ENCODE measurements at places on chromosomes 12 and 14.

DNA sequence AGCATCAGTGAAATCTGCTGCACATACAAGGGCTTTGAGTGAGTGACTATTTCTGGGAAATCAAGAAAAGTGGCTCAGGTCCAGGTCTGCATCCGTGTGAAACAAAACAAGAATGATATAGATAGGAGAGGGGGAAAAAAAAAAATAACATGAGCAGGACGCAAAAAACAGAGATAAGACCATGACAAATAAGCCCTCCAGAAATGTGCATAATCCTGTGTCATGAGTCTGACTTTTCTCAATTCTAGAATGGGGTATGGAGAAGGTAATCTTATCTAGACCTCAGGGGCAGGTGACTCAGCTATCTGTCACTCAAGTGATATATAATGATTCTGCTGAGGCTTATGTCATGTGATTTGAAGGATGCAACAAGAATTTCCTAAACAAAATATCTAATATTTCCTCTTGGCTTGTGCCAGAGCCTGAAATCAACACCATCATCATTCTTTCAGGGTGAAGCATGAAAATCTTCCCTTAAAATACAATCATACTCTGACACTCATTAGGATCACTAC, 250.0 kb downstream of the PHLDA1 start:
- DNase-seq = no peak

DNA sequence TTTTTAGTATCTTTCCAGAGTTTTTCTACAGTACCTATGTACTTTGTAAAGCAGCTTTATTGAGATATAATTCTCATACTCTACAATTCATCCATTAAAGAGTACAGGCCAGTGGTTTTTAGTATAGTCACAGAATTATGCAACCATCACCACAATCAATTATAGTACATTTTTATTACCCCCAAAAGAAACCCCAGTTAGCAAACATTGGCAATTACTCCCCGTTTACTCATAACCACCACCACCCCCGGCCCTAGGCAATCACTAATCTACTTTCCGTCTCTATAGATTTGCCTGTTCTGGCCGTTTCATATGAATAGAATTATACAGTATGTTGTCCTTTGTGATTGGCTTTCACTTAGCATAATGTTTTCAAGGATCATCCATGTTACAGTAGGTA, 119.8 kb downstream of the KICS2 start:
- DNase-seq = no peak

DNA sequence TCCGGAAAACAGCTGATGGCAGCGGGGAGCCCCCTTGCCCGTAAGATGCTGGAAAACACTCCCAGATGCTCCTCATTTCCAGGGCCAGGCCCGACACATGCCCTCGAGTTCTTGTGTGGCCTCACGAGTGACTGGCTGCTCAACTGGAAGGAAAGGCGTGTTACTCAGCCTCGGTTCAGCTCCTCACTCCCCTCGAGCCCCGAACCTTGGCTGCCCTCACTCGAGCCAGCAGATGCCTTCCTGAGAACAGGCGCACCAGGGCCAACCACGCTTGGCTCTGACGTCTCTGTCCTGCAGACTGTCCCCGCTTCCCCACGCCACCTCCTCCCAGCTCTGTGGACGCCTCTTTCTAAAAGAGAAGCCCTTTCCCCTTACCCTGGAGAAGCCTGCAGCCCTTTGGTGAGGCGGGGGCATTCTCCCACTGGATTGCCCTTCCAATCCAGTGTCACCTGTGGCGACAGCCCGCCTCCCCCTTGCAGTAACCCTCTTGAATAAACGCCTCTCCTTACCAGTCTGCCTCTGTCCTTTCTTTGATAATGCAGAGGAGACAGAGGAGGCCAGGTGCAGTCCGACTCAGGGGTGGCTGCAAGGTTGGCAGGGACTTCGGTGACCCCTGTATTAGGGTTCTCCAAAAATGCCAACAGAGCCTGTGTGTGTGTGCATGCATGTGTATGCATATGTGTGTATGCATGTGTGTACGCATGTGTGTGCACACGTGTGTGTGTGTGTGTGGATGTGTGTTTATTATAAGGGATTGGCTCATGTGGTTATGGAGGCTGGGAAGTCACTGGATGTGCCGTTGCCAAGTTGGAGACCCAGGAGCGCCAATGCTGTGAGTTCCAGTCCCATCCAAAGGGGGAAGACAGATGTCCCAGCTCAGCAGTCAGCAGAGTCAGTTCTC, 166.3 kb downstream of the KIF26A start:
- no peak for DNase-seq

- DNase-seq = no peak
These were observed 50.8 kb upstream of the GARIN6 start for GRCh38 chr12:99596762-99597161.

- DNase-seq = no peak
These were observed 68.0 kb downstream of the MED13L start for GRCh38 chr12:116209503-116209902.

DNA sequence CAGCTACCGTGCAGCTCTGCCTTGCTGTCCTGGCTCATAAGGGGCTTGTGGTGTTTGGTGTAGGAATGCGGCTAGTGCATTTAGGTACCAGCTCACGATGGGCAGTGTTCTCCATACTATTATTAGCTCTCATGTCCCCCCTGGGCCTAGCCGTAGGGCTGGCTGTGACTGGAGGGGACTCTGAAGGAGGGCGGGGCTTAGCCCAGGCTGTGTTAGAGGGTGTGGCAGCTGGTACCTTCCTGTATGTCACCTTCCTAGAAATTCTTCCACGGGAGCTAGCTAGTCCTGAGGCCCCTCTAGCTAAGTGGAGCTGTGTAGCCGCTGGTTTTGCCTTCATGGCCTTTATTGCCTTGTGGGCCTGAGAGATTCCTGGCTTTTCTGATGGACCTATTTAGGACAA, 2.1 kb downstream of the SLC39A2 start:
- no peak for DNase-seq

GRCh38 chr14:103362780-103363179, 22.4 kb upstream of the MARK3 start:
- DNase-seq = no peak

- no peak for DNase-seq
These were observed 76.9 kb upstream of the TMEM263 start for GRCh38 chr12:106878804-106879203.

- DNase-seq = no peak
These were observed 736.4 kb upstream of the LRFN5 start for GRCh38 chr14:40870252-40870651.

GRCh38 chr12:121637231-121637914, 11.0 kb downstream of the ORAI1 start:
- peak; percentile 64 for DNase-seq

GRCh38 chr14:93426750-93427149, 4.0 kb upstream of the UNC79 start:
- no peak for DNase-seq

DNA sequence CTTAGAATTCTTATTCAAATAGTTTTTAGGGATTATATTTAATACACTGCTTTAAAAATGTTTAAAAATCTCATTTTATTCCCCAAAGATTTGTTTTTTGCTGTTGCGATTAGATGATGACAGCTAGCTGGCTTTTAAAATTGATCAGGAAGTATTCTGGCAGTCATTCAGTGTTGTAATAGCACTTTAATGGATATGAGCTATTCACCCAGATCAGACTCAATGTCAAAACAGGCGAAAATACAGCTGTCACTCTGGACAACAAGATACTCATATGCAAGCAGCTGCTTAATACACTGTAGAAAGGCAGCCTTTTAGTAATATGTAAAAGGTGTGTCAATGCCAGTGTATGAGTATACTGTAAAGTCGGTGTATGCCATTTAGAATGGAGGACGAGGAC, 91.7 kb downstream of the NPAS3 start:
- no peak for DNase-seq

- DNase-seq = no peak
These were observed 68.8 kb downstream of the SLC24A4 start for GRCh38 chr14:92391726-92392125.
